ENCODE measurements at places on chromosomes 1 and 21. TPM values are rescaled to one million over a fixed set of nuclear protein-coding genes. Genes with fewer than 3 reads are reported as not detected.

GRCh38 chr1:240914506-240914905, 302.6 kb upstream of the GREM2 start:
- DNase-seq: no peak

Gene RAB3B
- total RNA-seq: 0.61 TPM

- peak; percentile 45 for DNase-seq
Observed at GRCh38 chr1:32352831-32353383, 9.4 kb downstream of the FAM229A start.

- no peak for DNase-seq
Observed at GRCh38 chr1:84407958-84408422, 9.7 kb downstream of the DNASE2B start.

Gene LAMC1
- 122 TPM for total RNA-seq

GRCh38 chr1:98991127-98992012, 13.3 kb downstream of the PLPPR5 start:
- peak; percentile 44 for DNase-seq

Data from SJCRH30 (cell line).